ENCODE measurements at places on chromosomes 16 and 17.

- DNase-seq: no peak
Observed at GRCh38 chr17:51118330-51119195, 2.1 kb downstream of the SPAG9 start.

DNA sequence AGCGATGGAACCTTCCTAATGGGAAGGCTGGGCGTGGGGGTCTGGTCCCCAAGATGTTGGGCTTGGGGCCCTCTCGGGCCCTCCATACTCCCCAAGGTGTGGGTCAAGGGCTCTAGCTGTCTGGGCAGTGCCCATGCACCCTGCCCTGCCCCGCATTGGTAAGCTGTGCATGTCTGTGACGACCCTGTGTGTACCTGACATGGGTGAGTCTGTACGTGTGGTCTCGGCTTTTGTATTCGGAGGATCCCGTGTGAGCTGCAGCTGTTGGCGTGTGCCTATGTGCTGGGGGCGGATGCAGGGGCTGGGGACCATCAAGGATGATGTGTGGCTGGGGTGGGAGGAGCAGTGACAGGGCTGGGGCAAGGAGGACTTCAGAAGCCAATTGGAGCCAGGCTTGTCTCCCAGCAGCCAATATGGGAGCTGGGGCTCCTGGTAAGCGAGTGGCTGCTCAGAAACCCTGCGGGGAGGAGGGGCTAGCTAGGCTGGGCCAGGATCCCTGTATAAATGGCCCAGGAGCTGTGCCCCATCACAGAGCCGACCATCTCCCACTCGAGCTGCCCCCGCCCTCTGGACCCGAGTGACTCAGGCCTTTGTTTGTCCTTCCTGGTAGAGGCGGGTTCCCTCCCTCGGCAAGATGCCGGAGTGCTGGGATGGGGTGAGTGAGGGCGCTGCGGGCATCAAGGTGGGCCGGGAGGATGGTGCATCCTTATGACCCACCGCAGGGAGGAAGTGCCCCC lies at the start of gene NDRG4:
NDRG4 (plus strand) TSS at position 529 of the 737 bp plus-strand sequence; CDS start at position 635, 106 bp downstream.
- DNase-seq: peak; percentile 84

GRCh38 chr17:77770331-77771105 lies 188.0 kb upstream of the TNRC6C start:
- no peak for DNase-seq

GRCh38 chr17:15884731-15885130 lies 60.2 kb upstream of the ADORA2B start:
- DNase-seq: no peak

- DNase-seq: no peak
Observed at GRCh38 chr17:81082177-81083073, 47.5 kb downstream of the BAIAP2 start.

- no peak for DNase-seq
Observed at GRCh38 chr17:9677411-9677810, 32.1 kb downstream of the USP43 start.

DNA sequence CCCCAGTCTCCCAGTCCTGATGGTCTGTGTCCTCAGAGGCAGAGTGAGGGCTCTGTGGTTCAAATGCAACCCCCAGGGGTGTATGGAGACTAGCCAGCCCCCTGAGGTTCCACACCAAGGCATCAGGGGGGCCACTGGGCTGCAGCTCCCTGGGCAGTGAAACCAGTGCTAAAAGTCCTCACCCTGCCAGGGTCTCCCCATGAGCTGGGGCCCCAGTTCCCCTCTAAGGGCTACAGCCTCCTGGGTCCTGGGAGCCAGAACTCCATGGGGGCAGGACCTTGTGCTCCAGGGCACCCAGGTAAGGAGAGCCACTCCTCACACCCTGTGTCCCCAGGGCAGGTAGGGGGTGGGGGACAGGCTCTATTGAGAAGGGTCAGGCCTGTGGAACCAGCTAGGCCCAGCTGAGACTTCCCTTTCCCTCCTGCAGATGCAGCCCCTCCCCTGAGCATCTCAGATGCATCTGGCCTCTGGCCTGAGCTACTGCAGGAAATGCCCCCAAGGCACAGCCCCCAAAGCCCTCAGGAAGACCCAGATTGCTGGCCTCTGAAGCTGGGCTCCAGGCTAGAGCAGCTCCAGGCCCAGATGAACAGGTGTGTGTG lies 6.4 kb upstream of the DCAF7 start:
- no peak for DNase-seq

DNA sequence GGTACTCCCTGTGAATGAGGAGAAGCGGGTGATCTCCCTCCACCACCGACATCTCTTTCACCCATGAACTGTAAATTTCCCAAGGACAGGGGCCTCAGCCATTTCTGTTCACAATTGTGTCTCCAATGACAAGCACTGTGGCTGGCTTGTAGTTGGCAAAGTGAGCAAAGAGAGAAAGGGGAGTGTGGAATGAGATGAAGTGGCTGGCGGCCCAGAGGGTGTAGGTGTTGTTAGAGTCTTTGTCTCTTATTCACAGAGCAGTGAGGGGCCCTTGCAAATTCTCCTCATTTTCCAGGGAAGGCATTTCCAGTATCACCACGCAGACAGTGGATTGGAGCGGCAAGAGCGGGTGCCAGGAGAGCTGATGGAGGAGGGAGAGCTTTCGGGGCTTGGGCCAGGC lies 411.7 kb upstream of the EEF2KMT start:
- DNase-seq: no peak

DNA sequence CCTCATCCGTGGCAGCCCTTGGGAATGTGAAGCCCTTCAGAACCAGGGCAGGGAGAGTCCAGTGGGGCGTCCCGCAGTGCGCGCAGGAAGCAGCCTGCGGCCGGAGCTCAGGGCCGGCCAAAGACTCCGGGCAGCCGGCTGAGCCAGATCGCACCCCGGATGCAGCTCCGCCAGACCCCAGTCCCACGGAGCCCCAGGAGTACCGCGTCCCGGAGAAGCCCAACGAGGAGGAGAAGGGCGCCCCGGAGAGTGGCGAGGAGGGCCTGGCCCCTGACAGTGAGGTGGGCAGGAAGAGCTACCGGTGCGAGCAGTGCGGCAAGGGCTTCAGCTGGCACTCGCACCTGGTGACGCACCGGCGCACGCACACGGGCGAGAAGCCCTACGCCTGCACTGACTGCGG lies 6.9 kb downstream of the ZNF205 start:
- DNase-seq: no peak

- no peak for DNase-seq
Observed at GRCh38 chr16:57985204-57986181, 14.6 kb upstream of the CNGB1 start.

- DNase-seq: no peak
Observed at GRCh38 chr16:81210807-81211206, 27.7 kb upstream of the BCO1 start.

DNA sequence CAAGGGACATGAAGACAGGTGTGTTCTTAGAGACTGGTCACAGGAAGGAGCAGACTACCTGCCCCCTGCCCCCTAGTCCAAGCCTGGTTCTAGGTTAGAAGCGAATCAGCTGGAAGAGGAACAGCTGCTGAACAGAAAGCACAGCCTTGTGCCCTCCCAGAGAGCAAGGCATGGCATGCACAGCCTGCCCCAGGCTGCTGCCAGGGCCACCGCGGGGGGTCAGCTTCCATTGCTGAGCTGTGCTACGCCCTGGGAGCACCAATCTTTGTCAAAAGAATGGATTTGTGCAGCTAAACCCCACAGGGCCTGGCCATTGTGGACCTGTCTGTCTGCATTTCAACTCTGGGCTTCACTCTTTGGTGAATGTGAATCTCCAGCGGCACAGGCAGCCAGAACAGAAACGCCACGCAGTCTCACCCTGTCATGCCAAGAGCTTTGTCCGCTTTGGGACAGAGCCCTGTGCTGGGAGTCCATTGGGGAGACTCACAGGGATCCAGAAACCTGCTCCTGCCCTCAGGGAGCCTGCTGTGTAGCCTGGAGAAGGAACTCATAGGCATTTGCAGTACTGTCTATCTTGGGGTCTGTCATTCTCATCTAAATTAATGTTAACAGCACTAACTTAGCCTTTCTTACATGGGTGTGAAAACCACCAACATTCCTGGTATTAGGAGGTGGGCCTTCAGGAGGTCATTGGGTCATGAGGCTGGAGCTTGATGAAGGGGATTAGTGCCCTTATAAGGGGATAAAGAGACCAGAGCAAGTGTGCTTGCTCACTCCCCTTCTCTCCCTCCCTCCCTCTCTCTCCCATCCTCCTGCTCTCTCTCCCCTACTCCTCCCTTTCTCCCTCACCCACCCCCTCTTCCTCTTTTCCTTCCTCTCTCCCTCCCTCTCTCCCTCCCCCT lies 25.6 kb upstream of the CDRT4 start:
- DNase-seq: no peak

- no peak for DNase-seq
Observed at GRCh38 chr16:72879846-72880245, 168.1 kb downstream of the ZFHX3 start.

DNA sequence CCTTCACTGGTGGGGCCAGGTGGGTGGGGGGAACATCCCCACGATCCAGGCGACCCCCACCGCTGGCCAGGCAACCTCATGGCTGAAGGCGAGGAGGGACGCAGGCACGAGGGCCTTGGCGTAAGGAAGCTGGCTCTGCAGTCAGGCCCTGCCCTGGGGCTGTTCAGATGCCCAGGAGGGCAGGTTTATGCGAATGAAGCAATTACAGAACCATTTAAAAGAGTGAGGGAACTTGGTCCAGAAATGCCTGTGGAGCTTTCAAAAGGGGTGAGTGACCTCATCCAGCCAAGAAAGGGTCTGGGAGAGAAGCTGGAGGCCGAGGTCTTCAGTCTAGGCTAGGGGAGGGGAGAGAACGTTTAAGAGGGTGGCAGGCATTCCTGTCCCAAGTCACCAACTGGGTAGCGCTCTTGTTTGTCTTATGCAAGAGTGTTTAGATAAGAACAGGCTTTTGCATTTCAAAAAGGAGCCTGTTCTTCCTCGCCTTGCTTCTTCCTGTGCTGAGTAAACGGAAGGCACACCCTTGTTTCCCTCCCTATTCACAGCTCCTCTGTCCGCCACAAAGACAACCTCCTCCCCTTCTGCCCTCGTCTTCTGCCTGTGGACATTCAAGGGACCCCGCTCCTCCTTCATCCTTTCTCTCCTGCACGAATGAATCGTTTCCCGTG lies 183.5 kb upstream of the SDK2 start:
- DNase-seq: no peak

- no peak for DNase-seq
Observed at GRCh38 chr17:2102931-2103809, 48.3 kb downstream of the HIC1 start.

DNA sequence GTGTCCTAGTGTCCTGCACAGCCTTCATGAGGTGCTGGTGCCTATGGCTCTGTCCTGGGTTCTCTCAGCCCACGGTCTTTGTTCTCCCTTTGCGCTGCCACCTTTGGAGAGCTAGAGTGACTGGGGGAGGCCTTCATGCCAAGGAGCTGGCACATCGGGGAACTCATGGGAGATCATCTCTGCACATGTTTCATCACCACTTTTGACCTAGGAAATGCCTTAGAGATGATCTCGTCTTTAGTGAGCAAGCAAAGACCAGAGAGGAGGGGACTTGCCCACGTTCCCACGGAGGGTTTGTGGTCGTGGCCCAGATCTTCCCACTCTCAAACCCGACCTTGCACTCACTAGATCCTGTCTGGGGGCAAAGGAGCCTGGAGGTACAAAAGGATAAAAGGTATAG lies 23.5 kb downstream of the TBX4 start:
- DNase-seq: no peak

- peak; percentile 23 for DNase-seq
Observed at GRCh38 chr17:31888124-31888523, 13.4 kb downstream of the UTP6 start.

- no peak for DNase-seq
Observed at GRCh38 chr16:886084-886543, 84.7 kb downstream of the LMF1 start.

GRCh38 chr17:40224718-40225550 lies 5.8 kb downstream of the WIPF2 start:
- DNase-seq: no peak

GRCh38 chr16:88810912-88811768 lies 588 bp downstream of the APRT start:
- DNase-seq: peak; percentile 81

GRCh38 chr16:4613636-4614570 lies 785 bp downstream of the UBALD1 start:
- peak; percentile 60 for DNase-seq

DNA sequence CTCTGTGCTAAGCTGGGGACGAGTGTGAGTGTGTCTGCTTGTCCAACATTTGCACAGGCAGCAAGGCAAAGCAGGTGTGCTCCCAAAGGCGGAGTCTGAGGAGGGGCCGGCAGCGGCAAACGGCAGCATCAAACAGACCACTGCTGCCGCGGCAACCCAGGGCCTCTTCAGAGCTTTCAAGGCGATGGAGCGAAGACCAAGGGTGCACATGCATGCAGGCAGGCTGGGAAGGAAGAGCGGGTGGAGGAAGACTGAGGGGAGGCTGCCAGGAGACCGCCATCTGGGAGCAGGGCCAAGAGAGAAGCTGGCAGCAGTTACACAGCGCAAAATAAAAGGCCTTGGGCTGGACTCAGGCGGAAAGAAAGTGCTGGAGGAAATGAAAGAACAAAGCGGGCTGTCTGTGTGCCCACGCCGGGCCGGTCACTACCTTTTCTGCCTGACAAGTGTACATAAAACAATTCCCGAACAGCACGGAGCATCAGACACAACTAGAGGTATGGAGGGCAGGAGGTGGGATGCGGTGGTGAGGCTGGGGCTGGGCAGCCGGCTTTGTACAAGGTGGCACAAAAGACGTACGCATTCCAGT lies 8.5 kb downstream of the TIMM22 start:
- DNase-seq: no peak

DNA sequence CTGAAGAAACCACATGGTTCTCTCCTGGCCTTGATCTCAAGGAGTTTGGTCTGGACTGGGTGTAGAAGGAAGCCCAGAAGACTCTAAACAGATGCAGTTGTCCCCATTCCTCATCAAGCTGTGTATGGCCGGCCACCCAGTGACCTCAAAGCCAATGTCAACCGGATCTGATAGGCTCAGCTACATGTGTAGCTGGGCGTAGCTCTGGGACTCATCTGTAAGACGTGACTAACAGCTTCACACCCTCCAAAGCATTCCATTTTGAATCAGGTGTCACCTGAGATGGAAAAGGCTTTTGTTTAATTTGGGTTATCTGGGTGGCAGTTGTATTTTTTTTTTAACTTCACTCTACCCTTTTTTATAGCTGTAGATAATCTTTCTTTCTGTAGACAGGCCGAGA lies 130.4 kb downstream of the ABCC12 start:
- no peak for DNase-seq

GRCh38 chr16:54455030-54455725 lies 168.6 kb upstream of the IRX3 start:
- DNase-seq: no peak

DNA sequence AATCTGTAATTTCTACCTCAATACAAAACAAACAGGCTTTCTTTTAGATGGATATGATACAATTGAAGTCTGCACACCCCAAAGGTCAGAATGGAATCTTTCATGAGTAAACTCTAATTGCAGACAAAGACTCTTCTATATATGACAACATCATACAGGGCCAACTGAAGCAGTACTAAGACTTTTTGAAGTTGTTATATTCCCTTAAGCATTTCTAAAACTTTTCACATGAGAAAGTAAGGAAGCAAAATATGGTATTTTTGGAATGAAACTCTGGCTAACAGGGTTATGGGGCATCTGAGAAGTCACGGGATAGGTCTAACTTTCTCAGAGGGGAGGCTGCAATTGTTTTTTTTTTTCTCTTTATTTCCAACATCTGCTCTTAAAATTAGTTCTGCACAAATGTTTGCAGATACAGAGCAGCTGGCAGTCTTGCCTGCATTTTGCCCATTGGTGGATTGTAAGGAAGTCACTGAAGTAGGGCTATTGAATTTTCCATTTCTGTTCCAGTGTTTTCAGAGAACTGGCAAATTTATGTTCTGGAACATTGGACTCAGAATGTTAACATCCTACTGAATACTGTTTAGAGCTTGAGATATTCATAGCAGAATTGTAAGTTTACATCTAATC lies 59.1 kb downstream of the SSH2 start:
- DNase-seq: no peak
